ENCODE measurements at places on chromosomes 12 and 14. TPM values are rescaled to one million over a fixed set of nuclear protein-coding genes. Genes with fewer than 3 reads are reported as not detected.
A peak's percentile ranks its signal among the peaks of the same experiment; 100 is the strongest.

DNA sequence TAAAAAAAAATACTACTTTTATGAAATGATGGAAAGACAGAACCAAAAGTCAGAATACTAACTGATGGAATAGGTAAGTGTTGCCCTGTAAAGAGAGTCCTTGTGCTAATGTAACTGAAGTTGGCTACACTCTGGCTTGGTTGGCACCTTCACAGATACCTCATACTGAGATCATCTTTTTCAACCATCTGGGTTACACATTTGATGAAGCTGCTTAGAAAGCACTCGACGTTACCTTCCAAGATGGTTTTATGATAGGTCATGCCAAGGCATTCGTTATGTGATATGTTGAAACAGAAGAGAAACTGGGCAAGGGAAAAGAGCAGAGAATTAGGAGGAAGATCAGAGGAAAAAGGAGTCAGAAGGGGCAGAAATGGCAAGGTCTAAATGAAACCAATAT, 203.8 kb downstream of the ADAMTS20 start:
- no peak for DNase-seq

DNA sequence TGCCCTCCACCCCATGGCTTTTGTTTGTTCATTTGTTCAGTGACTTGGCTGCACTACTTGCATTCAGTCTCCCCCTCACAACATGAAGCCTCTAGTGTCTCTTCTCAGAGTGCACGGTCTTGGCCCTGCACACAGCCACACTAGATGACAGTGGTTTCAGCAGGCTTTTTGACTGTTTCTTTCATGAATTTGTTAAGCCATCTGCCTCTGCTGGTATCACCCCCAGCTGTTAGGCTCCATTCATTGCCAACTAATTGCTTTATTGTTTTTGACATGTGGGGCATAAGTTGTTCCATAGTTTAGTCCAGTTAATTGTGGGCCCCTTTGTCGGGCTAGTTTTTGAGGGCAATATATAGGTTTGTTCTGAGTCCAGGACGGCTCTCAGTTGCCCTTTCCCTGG, 18.8 kb downstream of the OS9 start:
- DNase-seq, result no peak

DNA sequence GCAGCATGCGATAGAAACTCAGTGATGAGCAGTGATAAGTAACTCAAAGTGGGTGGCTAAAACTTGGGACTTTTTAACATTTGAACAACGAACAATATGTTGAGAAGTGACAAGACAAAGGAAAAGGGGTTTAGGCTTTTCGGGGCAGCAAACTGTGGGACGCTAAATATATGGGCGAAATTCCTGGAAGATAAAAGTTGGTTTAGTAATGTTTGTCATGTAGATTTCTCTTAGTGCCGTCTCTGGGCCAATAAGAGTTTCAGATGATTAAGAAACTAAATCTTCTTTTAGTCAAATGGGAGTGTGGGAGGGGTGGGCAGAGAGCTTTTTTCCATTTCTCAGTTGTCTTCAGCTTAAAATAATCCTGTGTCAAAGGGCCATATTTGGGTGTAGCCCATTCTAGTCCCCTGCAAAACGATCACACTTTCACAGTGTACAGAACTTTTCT, 41.7 kb upstream of the FUT8 start:
- DNase-seq, result no peak

DNA sequence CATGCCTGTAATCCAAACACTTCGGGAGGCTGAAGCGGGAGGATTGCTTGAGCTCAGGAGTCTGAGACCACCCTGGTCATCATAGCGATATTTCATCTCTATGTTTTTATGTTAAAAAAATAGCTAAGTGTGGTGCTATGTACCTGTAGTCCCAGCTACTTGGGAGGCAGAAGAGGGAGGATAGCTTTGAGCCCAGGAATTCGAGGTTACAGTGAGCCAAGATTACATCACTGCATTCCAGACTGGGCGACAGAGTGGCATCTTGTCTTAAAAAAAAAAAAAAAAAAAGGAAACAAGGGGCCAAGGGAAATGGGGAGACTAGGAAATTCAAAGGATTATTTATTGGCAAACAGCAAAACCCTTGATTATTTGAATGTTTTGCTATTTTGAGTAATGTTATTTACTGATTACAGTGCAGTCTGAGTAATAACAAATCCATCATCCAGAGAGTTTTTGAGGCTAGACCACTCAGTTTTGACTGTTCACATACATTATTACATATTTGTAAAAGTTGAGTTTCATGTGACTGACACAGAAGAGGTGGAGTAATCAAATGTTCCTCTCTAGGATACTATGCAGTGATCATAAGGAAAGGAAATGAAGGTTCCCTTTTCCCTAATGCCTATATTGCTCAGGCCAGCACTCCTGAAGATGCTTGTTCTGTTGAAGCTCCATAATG, 40.8 kb downstream of the PRKCH start:
- DNase-seq, result no peak

DNA sequence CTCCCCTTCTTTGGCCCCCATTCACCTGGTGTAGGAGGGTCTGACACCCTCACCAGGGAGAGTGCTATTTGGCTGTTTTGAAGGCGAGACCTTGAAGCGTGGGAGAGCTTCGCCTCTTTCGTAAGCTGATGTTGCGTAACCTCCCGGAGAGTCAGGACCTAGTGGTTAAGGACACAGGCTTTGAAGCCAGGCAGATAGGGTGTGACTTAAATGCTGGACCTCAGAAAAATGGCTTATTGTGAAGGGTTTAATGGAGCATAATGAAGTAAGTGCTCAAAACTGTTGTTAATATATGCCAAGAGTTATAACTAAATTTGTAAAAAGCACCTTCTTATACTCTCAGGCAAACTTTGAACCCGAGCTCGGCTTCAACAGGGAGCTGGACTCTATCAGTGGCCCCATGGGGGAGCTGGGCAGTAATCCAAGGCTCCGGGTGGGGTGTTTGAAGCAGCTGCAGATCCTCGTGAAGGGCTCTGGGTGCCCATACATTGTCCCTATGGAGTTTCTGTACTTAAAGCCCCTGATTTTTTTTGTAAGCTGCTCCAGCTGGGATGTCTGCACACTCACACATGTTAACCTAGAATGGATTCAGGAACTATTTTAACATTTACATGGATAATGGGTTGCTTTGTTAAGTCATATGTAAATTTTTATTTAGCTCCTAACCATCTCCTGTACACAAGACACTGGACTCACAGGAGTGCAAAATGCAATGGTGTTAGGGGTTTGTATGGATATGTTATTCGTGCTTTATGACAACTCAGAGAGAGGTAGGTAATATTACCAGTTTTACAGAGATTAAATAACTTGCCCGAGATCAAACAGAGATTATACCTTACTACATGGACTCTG, 26.0 kb downstream of the PPFIBP1 start:
- peak; percentile 65 for DNase-seq

DNA sequence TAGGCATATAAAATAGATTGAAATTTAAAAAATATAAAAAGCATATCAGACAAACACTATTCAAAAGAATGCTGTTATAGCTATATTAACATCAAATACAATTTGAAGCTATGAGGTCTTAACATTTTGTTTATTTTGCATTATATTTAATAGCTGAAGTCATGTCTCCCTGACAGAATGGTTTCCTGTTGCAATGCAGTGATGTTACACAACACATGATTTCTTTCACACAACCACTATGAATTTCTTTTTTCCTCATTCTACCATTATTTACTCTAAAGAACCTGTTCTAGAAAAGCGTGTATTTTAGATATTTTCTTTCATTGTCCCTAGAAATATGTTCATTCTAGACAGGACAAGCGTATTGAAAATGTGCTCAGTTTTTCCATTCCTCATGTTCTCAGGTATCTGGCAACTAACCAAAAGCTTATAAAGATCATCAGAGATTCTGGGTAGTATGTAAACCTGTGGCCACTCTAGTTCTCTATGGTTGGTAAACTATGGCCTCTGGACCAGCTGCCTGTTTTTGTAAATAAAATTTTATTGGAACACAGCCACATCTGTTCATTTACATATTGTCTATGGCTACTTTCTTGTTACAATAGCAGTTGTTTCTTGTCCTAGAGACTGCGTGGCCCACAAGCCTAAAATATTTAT, 183.8 kb downstream of the FOXA1 start:
- DNase-seq, result no peak

Gene IFI27
- total RNA-seq, result 368 TPM

- no peak for DNase-seq
Observed at GRCh38 chr12:67989184-67989920, at the start of gene IFNG-AS1. IFNG-AS1 (plus strand) TSS chr12:67989447.

- DNase-seq, result no peak
Observed at GRCh38 chr14:93969082-93969828, 7.1 kb downstream of the ASB2 start.

GRCh38 chr14:25953532-25954139, 644.2 kb downstream of the NOVA1 start:
- no peak for DNase-seq

- no peak for DNase-seq
Observed at GRCh38 chr14:54291491-54292191, 105.2 kb upstream of the CDKN3 start.

DNA sequence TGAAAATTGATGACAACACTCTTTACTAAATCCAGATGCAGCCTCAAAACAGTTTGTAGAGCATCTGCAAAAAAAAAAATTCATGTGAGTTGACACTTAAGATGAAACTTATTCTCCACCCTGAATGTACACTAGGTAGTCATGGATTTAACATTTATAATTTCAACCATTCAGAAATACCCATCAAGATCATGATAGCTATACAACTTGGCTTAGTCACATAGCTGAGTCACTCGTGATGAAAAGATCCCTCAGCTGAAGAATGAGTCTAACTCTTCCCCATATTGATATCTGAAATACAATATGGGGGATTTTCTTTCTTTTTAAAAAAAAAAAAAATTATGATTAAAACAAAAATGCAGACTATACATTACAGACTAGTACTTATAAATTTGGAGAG, 104.8 kb upstream of the PLEKHG7 start:
- DNase-seq, result no peak

GRCh38 chr12:8564656-8565055, 24.0 kb upstream of the CLEC4E start:
- no peak for DNase-seq

Gene AICDA
- not detected for total RNA-seq

GRCh38 chr12:118127867-118128266, 8.1 kb upstream of the PEBP1 start:
- DNase-seq, result no peak

- no peak for DNase-seq
Observed at GRCh38 chr12:51388069-51388799, 3.0 kb downstream of the GALNT6 start.

Gene OAS3
- total RNA-seq, result 7.1 TPM

Gene CD27
- 1.8 TPM for total RNA-seq

DNA sequence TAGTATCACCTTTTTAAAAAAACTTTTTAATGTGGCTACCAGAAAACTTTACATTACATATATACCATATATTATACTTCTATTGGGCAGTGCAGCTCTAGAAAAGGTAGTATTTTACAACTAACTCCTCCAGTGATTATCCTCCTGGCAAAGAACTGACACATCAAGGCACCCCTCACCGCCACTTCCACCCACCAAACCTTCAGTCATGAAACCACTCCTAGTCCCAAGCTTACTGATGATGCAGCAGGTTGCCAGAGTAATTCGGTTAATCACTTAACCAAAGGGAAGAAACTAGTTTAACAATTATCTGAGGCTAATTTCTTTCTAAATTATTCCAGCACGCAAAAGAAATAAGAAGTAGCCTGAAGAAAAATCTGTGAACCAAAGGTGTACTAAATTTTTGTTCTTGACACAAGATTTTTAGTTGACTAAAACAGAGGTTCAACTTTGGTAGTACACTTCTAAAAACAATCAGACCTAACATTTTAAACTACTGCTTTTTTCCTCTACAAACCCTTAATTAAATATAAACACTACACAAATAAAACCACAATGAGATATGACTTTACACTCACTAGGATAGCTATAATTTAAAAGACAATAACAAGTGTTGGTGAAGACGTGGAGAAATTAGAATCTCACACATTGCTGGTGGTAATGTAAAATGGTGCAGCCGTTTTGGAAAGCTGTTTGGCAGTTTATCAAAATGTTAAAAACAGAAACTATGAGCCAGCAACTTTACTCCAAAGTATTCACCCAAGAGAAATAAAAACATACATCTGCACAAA, 16.7 kb downstream of the SPPL3 start:
- no peak for DNase-seq

GRCh38 chr12:130815028-130815741, 23.9 kb downstream of the STX2 start:
- no peak for DNase-seq

Gene PTPN11
- total RNA-seq, result 128 TPM

DNA sequence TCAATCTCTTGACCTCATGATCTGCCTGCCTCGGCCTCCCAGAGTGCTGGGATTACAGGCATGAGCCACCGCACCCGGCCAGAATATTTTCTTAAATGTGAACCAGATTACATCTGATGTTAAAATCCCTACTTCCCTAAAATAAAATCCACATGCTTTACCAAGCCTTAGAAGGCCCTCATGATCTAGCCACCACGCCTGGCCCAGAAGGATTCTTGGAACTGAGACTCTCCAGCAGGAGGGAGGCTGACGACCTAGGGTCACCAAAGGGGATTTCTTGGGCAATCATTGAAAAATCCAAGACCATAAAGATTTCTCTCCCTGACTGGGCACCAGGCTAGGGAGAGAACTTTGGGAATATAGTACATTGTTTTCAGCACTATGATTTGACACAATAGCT, 25.2 kb upstream of the RASSF3 start:
- no peak for DNase-seq

Gene ANKS1B
- total RNA-seq, result 0.88 TPM

DNA sequence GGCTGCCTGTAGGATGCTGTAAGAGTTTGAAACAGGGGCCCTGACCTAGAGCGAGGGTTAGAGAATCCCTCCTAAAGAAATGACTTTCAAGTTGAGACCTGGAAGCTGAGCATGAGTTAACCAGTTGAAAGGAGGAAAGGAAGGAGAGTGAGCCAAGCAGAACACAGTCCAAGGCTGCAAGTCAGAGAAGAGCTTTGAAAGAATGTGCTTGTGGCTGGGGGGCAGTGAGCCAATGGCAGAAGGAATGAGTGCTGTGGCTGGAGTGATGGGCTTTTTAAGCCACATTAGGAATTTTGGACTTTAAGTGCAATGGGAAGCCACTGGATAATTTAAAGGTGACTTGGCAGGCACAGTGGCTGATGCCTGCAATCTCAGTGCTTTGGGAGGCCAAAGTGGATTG, 18.1 kb downstream of the CDKN1B start:
- no peak for DNase-seq

GRCh38 chr12:10453156-10453555, at the start of gene KLRC1:
KLRC1 (minus strand) TSS chr12:10453377; CDS start chr12:10451156, 2,221 bp downstream.
- DNase-seq, result no peak

Gene ATG101
- total RNA-seq, result 31.5 TPM

Gene EID3
- 27.6 TPM for total RNA-seq

Gene TMPRSS12
- not detected for total RNA-seq

- DNase-seq, result no peak
Observed at GRCh38 chr12:78721906-78722305, 142.7 kb upstream of the SYT1 start.

Measured in Peyer's patch (tissue), 4 donors.